Stimulated activated CD4-positive, alpha-beta T cell treated with anti-CD3 and anti-CD28 coated beads, Interleukin-12 subunit alpha, Interleukin-12 subunit beta, amount 100 ng/mL, for 24 hours (primary cell): ENCODE measurements at places on chromosomes 5 and 9.
A peak's percentile ranks its signal among the peaks of the same experiment; 100 is the strongest.

GRCh38 chr9:124238546-124239140, 19.1 kb upstream of the NEK6 start:
- DNase-seq = no peak

DNA sequence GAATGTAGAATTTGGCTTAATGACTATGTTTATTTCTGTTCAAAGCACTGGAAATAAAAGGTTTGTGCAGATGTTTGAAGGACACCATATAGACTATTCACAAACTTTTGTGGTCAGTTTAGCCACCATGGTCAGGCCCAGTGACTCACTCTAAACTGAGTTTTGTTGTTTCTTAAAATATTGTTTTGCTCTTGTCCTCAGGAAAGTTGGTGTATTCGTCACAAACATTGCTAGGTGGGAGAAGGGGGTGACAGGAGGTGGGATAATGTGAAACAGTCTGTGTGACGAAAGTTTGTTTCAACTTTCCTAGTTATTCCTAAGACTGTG, 35.0 kb upstream of the LIFR start:
- no peak for DNase-seq

DNA sequence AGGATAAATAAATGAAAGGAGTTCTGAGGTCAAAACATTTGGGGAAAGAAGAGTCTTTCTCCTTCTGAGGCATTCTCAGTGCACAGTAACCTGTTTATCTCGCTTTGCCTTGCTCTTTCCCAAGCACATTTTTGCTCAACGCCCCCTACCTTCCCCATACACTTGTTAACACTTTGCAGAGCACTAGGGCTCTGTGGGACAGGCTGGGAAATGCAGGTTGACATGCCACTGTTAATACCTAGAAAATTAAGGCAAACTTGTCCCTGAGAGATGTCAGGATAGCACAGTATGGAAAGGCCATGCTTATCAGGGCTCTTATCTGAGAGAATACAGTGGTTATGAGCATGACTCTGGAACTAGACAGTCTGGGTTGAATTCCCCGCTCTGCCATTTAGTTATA, 152.0 kb downstream of the DOCK8 start:
- no peak for DNase-seq

DNA sequence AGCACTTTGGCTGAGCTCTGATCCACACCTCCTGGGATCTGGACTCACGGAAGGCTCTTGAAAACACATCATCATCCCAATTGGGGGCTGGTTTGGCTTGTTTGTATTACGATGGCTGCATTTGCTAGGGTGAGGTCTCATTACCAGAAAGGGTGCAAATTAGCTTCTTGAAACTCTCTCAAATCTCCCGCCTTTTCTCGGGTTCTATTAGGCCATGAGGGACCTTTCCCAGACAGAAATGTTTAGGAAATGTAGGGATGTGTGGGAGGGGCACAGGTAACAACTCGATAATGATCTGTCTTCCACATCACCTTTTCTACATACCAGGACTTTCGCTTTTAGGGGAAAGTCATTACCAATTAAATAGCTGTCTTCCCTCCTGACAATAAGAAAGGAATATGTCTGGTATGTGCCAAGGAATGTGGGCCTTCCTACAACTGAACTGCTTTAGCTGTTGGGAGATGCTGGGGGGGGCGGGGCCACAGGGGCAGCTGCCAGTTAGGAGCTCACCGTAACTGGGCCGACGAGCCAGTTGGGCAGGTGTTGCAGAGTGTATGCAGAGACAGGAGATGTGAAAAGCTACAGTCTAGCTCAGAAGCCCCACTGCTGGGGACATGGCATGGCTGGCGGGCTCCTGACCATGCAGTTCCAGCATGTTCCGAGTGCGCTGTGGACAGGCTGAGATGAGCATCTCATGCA, 71.2 kb downstream of the AK8 start:
- DNase-seq = no peak

DNA sequence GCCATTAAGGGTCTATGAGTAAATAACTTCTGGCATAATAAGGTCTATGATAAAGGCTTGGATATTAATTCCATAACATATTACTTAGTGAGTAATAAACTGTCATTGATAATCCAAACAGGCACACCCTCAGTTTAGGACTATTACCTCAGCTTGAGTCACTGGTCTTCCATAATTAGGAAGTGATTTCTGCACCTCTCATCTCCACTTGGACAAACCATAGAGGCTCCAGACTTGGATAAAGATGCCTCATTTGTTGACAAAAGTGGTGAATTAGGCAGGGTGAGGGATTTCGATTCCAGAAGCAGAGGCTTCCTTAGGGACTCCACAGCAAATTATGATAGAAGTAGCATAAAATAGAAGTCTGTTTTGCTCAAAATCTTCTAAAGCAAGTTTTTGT, 127.5 kb upstream of the MTAP start:
- DNase-seq = no peak

GRCh38 chr5:170681013-170681433, 102.5 kb upstream of the GABRP start:
- peak; percentile 43 for DNase-seq

DNA sequence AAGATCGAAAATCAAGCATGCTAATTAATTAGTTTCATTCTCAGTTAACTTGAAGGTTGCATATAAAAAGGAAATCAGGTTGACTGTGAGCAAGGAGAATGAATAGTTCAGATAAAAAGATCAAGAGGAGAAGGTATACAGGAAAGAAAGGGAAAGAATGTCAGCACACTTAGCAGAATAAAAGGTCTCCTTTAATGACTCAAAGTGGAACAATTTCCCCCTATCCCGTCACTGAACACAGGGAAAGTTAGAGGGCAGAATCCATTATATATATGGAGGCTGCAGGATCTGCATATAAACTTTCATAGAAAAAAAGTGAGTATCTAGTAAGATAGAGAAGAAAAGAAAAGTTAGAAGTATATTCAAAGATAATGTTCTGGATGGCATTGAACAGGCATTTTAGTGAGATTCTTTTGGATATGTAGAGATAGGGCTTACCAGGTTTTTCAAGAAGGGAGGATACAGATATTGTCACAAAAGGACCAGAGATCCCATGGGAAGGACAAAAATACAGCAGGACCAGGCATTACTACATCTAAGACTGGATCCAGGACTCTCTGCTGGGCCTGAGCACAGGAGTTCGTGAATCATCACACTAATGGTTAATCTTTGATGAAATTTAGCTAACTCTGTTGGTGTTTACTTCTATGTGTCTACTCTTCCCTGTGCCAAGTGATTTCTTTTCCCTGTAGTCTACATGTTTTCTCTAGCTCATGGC, 988.2 kb upstream of the ARRDC3 start:
- DNase-seq = no peak

DNA sequence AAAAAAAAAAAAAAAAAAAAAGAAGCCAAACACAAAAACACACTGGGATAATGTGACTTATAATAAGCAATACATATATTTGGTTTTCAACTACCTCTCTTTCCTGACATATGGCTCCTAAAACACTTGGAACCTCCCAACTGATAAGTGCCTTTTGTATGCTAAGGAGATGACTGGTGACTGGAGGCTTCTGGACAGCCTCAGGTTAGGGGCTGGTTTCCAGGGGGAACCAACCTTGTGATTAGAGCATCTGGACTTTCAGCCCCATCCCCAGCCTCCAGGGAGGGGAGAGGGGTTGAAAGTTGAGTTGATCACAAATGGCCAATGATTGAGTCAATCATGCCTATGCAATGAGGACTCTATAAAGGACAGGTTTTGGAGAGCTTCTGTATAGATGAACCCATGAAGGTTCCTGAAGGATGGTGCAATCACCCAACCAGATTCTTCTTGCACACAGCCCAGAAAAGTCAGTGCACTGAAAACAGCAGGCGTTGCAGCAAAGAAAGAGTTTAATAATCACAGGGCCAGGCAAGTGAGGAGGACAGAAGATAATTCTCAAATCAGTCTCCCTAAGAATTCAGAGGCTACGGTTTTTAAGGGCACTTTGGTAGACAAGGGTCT, 276.7 kb downstream of the AUH start:
- no peak for DNase-seq

DNA sequence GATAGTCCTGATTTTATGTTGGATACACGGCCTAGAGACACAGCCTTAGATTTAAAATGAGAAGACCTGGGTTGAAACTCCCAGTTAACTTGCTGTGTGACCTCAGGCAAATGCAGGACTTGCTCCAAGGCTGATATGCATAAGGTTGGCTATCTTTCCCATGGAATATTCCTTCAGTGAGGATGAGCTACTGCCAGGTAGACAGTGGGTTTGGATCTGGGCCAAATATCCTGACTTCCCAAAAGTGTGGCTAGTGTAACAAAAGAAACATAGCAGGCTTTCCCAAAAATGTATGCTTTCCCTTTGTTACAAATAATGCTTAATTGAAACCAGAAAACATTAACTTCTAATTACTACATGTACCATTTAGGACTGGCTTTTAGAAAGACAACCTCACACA, 697 bp upstream of the XPA start:
- DNase-seq = no peak

DNA sequence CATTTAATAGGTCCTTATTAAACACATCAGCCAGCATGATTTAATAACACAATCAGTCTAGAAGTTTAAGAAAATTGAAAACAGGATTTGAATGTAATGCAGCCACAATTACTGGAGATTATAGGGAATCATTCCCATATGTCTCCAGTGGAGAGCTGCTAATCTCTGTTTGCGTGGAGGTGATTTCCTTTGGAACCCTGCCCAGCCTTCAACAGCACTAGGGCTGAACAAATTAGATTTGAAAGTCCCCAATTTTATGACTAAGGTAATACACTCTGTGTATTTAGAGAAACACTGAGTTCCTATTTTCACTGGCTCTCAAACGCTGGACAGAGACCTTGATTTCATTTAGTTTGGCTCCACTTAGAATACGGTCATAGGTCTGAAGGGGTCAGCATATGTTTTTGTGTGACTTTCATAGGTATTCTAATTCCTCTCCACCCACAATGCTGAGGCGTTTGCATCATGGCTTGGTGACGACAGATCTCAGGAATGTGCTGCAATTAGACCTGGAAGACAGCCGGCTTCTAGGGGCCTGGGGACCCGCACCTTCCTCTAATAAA, 508.3 kb downstream of the EBF1 start:
- no peak for DNase-seq

- DNase-seq = no peak
Observed at GRCh38 chr5:128477944-128478343, 60.1 kb downstream of the FBN2 start.

GRCh38 chr9:94622087-94622800, 17.1 kb downstream of the FBP1 start:
- DNase-seq = no peak

- no peak for DNase-seq
Observed at GRCh38 chr5:97618721-97619120, 435.7 kb upstream of the RIOK2 start.

DNA sequence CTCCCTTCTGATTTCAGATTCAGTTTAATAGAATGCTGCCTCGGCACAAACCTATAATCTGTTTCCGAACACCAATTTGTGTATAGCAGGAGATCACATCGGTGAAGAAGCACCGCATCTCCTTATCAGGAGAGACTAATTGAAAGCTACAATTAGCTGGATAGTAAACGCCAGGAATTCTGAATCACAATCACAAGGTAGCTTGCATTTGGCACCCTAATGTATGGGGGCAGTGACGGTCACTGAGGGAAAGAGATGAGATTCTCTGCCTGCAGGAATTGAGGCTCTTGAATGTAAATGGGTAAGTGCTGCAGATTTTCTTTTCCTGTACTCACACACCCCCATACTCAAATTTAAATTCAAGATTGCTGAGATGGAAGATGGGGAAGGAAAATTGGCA, 373.6 kb upstream of the ZNF608 start:
- no peak for DNase-seq

DNA sequence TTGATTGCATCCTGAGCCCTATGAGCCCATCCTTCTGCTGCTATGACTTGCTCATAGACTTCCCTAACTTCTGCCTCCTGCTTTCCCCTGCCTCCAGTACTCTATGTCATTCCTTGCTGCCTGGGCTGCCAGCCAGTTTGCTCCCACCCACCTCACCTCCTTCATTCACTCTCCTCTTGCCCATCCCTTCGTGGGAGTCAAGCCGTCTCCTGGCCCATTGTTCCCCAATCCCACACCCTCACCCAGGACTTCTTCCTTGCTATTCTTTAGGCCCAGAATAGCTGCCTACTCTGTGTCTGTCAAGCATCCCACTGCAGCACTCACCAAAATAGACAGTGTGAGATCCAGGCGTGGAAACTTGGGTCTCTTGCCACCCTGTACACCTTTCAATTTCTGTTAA, 131.0 kb downstream of the RASGRF2 start:
- no peak for DNase-seq

DNA sequence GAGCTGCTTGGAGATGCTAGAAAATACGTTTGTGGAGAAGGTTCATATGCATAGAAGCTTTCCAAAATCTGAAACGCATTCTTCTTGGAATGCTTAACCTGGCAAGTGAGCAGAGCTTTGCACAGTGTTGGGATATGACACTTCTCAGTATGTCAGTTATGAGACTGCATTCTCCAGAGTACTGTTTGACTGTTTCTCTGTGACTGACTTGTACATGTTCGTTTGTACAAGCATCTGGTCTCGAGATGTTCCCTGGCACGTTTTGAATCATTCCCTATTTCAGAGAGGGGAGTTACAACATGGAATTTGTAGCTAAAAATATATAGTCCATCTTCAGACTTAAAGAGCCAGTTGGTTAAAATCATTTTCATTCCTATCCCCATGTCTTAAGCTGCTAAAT, 272.4 kb downstream of the ARRDC3 start:
- DNase-seq = no peak

- DNase-seq = no peak
Observed at GRCh38 chr9:33638391-33638915, 114.4 kb downstream of the ANKRD18B start.

DNA sequence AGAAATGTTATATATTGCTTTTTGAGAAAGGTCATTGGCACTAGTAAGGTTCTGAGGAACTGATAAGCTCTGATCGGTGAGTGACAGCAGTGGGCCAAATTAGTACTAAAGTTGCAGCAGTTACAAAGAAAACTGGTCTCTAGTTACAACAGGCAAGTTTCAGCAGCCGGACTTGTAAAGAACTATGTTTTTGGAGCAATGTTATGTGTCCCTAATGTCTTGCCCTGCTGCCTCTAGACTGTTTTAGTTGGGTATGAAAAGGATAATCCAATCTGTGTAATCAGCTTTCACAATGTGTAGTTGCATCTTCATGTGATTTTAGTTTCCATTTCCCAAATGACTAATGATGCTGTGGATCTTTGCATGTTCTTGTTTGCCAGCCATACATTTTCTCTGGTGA, 113.5 kb downstream of the CAMK4 start:
- DNase-seq = no peak

- DNase-seq = no peak
Observed at GRCh38 chr9:95780121-95780520, 95.4 kb upstream of the ERCC6L2 start.

DNA sequence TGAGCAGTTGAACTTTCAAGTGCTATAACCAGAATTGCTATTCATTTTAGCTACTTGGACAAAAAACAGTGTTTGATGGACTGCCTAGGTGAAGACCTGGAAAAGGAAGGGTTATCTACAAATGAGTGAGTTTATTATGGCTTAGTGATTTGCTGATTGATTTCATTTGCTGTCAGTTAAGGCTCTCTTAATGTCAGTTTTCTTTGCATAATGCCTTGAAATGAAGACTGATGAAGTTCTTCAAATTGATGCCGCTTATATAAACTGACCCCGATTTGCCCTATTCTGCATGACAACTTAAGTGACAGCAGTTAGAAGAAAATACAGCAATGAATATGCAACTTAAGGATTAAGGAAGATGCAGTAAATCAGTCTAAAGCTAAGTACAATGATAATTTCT, 332.6 kb downstream of the CCDC171 start:
- no peak for DNase-seq
